CD4-positive, alpha-beta T cell treated with Interleukin-21 for 1 hour (primary cell): ENCODE measurements at places on chromosomes 2 and 18.

- no peak for DNase-seq
Observed at GRCh38 chr2:219525533-219526232, 11.4 kb downstream of the ASIC4 start.

DNA sequence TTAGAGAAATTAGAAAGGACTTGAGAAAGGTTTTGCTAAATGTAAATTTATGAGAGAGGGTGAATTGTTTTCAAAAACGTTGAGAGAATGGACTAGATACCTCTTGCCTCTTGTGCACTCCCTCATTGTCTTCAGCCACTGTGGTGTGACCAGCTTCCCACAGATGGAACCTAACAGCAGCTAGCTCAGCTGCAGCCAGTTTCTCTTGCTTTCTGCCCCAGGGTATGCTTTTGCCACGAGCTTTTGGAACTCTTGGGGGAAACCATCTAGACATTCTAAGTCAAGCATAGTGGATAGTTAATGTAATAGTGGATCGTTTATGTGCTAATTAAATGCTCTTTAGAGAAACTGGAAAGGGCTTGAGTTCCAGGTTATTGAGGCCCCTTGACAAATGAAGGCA lies 288.2 kb downstream of the CTNNA2 start:
- no peak for DNase-seq

DNA sequence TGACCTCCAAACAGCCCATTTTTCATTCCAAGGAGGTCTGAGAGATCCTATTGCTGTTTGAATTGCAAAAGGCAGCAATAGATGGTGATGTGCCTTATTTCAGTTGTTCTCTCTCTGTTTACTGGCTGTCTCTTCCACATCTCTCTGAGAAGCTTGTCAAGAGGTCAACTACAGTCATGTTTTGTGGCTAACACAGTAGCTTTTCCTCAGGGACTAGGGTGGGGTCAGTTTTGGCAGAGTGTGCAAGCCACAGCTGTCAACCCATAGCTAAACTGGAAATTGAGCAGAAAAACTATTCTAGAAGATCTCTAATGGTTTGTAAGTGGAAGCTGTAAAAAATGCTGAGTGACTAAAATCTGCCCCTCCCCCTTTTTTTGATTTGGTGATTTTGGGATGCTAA lies 67.1 kb downstream of the DIS3L2 start:
- DNase-seq, result no peak

DNA sequence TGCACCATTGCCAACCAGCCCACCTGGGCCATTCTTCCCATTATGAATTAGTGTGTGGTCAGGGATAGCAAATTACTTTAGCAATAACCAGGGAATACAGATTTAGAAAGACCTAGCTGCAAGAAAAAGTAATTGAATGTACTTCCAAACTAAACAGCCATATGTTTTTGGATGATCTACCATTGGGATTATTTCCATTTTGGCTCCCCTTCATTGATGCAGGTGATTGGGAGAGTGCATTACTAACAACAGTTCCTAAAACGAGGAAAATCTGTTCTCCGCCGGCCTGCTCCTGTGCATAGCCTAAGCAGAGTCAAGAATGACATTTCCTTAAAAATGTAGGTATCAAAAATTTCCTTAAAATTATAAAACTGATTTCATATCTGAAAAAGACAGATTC lies 58.5 kb downstream of the MAIP1 start:
- no peak for DNase-seq

- DNase-seq, result no peak
Observed at GRCh38 chr18:43590182-43590903, 313.1 kb upstream of the SYT4 start.

DNA sequence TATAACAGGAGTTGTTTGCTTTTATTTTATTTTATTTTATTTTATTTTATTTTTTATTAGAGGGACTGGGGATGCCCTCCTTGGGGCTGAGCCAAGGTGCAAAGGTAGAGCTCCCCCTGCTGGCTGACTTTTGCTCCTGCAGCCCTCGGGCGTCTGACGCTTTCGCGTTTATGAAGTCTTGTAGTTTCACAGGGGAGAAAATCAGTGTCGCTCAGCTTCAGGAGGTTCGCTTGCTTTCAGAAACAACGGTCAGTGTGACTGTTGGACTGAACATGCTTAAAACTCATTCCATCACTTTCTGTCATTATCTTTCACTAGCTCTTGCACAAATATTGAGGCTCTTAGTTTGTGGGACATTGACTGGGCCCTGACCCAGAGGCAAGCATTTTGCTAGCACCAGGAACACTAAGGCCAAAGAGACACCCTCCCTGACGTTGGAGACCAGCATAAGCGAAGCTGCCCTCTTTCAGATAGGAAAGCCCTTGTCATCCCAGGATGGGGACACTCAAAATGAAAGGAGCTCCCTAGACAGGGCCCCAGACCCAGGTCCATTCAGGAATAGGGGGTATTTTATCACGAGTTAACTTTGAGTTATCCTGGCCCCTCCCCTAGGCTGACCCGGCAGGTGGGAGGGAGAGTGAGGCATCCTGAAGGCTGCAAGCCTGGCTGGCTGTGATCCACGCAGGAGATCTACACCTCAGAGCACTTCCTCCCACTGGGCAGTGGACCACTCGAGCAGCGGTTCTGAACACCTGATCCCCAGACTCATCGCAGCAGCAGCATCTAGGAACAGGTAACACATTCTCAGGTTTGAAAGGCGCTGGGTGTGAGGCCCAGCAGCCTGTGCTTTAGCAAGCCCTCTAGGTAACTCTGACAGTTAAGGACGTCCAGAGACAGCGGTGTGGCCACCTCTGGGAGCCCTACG lies 34.4 kb downstream of the LGALSL start:
- DNase-seq, result peak; percentile 73

DNA sequence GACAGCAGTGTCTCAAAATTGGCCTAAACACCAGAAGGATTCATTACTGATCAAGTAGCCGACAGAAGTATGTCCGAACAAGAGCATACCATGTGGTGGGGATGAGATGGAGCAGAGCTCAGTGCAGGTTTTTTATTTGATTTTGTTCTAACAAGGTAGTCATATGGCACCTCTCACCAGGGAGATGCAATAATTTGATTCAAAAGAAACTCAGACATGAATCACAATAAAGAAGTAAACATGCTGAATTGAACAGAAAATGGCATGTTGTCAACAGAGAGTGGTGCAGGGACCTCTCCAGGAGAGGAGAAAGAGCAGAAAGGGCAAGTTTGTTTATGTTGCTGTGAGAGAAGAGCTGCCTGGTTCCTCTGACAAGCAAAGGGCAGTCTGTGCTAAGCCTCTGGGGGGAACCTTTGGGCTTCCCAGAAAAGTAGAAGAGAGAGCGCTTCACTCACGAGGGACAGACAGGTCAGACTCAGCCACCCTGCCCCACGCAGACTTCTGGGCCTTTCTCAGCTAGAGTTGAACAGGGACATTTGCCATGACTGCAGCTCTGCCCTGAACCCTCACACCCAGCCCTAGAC lies 351.3 kb upstream of the RAB12 start:
- no peak for DNase-seq

DNA sequence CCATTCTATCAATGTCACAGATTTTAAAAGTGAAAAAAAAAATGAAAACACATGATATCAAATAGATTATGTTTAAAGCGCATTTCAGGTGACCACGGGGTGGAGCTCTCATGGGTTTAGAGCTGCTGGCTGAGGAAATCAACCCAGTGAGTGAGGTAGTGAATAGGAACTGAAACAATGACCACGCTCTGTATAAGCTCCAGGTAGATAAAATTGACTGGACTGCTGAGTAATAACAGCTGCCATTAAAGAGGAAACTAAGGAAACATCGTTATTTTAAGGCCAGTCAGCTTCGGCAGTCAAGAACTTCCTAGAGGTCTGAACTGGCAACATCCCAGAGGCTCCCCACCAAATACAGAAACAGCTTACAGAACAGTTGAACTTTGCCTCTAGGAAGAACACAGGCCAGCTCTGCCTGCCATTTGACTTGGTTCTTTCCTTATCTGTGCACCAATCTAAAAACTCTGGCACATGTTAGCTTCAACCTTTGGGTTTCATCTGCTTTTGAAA lies 185.9 kb downstream of the PDE1A start:
- no peak for DNase-seq

DNA sequence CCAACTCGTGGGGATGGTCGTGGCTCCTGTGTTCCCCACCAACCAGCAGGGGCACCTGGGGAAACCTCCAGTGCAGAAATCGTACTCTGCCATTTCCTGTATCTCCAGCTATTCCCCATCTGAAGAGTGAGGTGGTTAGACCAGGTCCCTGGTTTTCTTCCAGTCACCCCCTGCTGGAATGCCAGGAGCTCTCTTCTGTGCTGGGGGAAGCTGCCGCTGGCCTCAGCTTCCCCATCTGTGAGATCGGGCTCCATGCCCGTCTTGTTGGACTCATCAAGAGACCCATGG lies 119.7 kb downstream of the INHBB start:
- DNase-seq, result no peak

- no peak for DNase-seq
Observed at GRCh38 chr2:172307800-172308199, 119.6 kb upstream of the ITGA6 start.

- no peak for DNase-seq
Observed at GRCh38 chr18:3689091-3689490, 239.1 kb downstream of the TGIF1 start.

- no peak for DNase-seq
Observed at GRCh38 chr18:12304351-12305210, 3.5 kb upstream of the TUBB6 start.

- DNase-seq, result no peak
Observed at GRCh38 chr2:147174824-147175254, 670.0 kb upstream of the ACVR2A start.

GRCh38 chr2:128304715-128305554 lies 13.7 kb downstream of the HS6ST1 start:
- no peak for DNase-seq

GRCh38 chr2:207876842-207877535 lies 107.3 kb upstream of the FZD5 start:
- no peak for DNase-seq

- DNase-seq, result no peak
Observed at GRCh38 chr2:144084114-144084661, 435.7 kb downstream of the ZEB2 start.

DNA sequence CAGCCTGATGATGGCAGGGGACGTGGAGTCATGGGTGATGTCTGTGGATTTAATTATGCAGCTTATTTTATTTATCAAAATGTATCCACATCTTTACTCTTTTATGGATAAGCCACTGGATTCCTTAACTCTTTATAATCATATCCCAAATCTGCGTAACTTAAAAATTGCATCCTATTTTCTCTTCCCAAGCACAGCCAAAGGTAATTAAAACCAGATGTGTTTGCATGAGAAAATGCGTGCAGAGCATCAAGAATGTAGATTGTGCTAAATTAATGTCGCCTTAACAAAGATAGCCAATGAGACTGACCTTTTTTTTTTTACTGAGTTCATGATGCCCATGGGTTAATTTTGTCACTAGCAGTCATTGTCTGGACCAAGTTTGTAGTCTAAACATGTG lies 10.0 kb downstream of the SH3RF3 start:
- no peak for DNase-seq

GRCh38 chr2:23092831-23093230 lies 292.1 kb upstream of the KLHL29 start:
- DNase-seq, result no peak

- no peak for DNase-seq
Observed at GRCh38 chr2:105445976-105446375, 47.1 kb upstream of the FHL2 start.
